ENCODE measurements at places on chromosomes 4 and X.

DNA sequence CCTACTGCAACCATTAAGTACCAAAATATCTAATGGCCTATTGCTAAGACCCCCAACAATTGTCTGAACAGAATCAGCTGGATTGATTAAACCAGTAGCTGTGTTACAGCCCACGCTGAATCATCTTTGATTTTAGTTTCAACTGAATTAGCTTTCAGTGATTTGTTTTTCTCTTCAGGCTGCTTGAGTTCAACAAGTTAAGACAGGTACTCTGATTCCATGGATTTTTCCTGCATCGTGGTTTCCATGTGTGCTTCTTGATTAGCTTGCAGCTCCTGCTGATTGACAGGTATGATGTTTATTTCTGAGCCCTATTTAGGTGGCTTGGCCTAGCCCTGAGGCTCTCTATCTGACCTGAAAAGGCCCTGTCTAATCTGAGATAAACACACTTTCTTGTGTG, 91.3 kb downstream of the GUCY2F start:
- DNase-seq: no peak

DNA sequence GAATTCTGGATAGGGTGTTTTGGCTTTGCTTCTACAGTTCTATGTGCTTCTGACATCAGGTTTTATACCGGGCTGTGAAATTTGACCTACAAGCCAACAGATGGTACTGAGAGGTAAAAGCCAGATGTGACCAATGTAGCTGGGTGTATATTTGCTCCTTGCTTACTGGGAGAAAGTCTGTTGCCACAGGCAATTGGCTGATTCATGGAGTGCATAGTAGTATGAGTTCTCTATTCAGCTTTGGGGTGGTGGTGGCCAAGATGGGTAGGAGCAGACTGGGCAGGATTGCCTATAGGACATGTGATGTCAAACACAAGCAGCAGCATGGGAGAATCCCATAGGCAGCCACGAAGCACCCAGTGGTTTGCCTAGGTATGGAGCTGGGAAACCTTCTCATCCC, 1827.0 kb downstream of the C4orf33 start:
- DNase-seq: no peak

GRCh38 chrX:123504047-123504446, 228.8 kb downstream of the THOC2 start:
- DNase-seq: no peak

- DNase-seq: no peak
These were observed 37.7 kb downstream of the SLC25A5 start for GRCh38 chrX:119505945-119506344.

GRCh38 chrX:42020225-42020624, 96.9 kb upstream of the CASK start:
- DNase-seq: no peak

GRCh38 chr4:48237996-48238645, 31.5 kb downstream of the TEC start:
- no peak for DNase-seq

- DNase-seq: no peak
These were observed 30.5 kb upstream of the OR13H1 start for GRCh38 chrX:131513159-131513914.

DNA sequence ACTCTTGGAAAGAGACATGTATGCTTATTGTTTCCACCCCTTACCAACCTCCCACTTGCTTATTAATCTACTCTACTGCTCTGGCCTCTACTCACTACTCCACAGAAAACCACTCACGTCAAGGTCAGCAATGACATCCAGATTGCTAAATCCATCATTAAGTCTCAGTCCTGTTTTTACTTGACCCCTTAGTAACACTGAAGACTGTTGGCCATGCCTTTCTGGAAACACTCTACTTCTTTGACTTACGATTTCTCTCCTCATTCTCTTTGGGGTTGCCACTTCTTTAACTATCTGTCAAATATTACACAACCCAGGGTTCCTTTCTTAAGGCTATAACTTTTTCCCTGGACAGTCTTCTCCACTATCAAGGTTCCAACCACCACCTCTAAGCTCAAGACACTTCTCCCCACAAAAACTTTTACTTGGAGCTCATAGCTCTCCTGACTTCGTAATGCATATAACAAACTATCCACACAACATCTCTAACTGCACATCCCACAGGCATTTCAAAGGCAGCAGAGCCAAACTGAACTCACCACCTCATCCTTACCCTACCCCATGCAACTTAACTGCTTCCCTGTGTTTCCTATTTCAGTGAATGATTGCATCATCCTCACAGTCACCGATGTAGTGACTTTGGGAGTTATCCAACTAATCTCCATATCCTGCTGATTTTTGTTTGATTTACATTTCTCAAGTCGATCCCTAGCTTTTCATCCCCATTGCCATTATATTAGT, 15.8 kb upstream of the MAGEA4 start:
- DNase-seq: no peak

DNA sequence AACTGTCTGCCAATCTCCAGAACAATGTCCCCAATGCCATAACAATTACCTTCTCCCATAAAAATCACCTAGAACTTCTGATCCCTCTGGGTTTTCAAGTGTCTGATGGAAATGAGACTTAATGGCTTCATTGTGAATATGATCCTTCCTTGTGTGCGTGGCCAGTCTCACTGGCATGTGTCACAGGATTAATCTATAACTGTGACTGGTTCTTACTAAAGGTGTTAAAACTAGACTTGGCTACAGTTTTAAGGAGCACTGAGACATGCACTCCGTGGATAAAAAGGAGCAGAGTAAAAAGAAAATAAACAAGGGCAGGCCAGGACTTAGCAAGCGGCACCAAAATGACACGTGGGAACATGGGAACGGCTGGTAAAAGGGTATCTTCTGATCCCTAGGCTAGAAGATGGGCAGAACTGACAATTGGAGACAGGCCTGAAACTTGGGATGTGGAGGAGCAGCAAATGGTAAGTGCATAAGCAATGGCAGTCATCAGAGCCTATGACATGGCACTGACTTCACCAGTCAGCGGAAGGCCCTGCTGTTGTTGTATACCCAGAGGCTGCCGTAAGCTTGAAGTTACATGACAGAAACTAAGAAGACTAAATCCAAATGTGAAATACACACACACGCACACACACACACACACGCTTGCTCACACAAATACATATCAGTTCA, 256.6 kb upstream of the NOCT start:
- DNase-seq: no peak
